ENCODE measurements at places on chromosomes 6 and 20.

- no peak for DNase-seq
Observed at GRCh38 chr20:9566977-9567376, 52.6 kb downstream of the LAMP5 start.

DNA sequence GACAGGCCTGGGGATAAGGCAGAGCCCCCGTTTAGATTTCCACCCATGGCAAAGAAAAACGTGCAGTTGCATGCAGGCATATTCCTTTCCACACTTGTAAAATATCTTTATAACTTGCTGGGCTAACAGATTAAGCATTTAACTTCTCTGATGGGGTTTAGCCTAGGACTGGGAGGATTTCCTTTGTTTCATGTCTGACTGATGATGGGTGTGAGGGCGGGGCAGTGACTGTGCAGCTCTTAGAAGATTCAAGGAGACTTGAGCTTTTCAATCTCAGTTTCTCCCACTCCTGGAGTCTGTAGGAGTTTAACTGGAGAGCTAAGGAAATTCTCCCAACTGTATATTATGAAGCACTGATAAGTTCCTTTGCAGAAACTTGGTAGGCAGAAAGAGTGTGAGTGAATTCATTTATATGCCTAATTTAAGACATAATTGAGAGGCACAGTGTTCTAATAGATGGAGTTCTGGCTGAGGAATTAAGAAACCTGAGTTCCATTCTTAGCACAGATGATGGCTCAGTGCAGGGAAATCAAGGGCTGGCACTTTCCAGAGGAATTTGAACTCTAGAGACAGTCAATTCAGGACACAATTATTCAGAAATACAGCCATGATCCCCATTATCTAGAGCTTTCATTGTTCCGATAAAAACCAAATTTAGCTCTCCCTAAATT lies 214.6 kb upstream of the CNR1 start:
- no peak for DNase-seq

GRCh38 chr20:51457533-51457932 lies 85.0 kb downstream of the NFATC2 start:
- DNase-seq: no peak

DNA sequence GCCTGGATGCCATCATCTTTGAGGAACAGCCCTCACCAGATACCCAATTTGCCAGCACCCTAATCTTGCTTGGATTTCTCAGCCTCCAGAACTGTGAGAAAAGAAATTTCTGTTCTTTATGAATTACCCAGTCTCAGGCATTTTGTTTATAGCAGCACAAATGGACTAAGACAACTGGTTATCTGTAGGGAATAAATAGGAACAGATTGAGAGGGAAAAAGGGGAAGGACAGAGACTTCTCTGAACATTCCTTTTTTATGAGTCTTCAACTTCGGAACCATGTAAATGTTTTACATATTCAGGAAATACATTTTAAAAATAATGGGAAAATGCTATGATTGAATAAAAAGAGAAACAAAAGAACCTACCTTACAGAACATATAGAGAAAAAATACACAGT lies 20.9 kb downstream of the KCTD20 start:
- no peak for DNase-seq

GRCh38 chr20:51211191-51211590 lies 188.3 kb upstream of the KCNG1 start:
- DNase-seq: no peak

GRCh38 chr20:16407251-16408067 lies 165.8 kb downstream of the KIF16B start:
- DNase-seq: no peak

DNA sequence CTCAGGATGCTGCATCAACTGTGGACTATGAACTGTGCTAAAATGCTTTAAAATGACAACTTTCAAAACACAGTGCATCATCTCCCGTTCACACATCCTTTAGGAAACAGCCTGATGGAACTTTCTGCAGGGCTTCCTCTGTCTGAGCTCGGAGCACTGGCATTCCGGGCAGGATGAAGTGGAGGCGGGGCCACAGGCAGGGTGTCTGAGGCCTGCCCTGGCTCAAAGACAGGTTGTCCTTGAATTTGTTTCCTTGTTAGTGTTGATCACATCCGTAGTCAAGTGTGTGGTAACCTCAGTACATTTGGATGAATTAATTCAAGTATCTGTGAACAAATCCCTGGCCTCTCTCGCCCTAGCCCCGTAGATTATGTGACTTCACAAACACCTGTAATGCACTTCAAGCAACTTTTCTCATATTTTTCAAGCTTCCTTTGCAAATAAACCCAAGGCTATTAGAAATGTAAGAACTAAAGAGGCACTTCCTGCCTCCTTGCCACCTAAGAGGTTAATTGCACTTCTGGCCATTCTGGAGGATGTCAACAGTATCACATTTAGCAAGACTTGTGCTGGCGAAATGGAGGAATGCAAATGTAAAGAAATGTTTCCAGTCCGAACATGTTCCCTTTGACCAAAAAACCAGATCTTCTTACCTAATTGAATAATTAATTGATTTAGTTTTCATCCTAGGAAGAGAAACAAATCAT lies 3.1 kb downstream of the CD93 start:
- DNase-seq: no peak

DNA sequence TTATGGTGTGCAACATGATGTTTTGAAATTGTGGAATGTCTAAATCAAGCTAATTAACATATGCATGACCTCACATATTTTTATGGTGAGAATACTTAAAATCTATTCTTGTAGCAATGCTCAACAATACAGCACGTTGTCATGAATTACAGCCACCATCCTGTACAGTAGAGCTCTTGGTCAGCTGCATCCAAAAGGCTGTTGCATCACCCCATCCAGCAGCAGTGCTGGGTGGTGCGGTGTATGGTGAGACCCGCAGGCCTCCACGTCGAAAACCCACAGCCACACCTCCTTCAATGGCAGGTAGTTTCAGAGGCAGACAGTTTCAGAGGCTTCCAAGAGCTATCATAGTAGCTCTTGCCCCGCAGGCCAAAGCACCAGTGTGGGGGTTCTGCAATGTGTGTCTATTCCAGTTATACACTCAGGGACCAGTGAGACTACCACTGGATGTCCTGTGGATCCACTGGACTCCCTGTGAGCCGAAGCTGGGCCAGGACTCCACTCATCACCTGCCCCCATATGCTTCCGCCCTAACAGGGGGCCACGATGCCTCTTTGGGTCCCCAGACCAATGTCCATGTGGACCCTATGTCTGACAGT lies 23.4 kb downstream of the PACSIN1 start:
- no peak for DNase-seq

- DNase-seq: no peak
Observed at GRCh38 chr6:55456016-55456415, 123.0 kb downstream of the HMGCLL1 start.

- DNase-seq: no peak
Observed at GRCh38 chr20:41411391-41411847, 44.8 kb upstream of the EMILIN3 start.

DNA sequence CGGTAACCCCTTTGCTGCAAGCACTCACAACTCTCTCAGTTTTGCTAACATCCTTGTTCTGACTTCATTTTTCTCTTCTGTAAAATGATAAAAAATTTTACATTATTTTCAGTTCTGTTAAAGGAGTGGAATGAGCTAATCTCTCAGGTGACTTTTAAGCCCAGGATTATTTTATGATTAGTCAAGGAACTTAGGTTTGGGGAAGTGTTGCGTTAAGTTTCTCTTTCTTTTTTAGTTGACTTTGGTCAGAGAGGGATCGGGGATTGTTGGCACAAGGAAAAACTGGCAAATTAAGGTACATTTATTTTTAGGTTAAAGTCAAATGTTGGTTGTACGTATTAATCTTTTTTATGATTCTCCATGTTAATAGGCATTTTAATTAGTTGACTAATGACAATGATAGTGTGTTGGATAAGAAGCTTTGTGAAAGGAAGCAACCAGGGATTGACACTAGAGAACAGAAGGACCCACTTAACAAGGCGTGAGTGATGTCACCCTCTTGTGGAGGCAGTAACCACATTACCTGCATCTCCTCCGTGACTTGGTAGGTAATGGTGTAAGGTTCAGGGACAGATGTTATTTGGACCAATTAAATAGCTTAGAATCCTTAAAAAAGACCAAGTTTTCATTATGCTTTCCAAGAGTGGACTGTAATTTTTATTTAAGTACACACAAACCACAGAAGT lies 31.6 kb downstream of the CD83 start:
- no peak for DNase-seq

- DNase-seq: no peak
Observed at GRCh38 chr6:73523434-73524123, 2.7 kb upstream of the EEF1A1 start.

GRCh38 chr20:47774131-47774777 lies 11.0 kb downstream of the SULF2 start:
- DNase-seq: peak; percentile 49

- peak; percentile 10 for DNase-seq
Observed at GRCh38 chr6:3090013-3090412, 21.7 kb downstream of the RIPK1 start.

DNA sequence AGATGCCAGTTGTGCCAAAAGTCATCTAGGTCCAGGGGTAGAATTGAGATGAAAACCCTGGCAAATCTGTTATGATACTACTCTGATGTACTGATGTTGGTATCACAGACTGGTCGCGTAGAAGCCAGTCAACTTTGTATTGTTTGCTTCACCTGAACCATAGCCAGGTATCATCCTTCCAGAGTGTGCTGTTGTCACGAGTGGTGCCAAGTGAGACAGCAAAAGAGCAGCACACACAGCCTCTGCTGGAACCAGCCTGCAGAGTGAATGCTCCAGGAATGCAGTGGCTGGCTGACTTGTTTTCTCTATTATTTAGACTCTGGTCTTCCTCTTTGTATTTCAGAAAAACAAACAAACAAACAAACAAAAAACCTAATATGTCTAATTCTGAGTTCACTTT lies 209.5 kb upstream of the HEY2 start:
- DNase-seq: no peak

DNA sequence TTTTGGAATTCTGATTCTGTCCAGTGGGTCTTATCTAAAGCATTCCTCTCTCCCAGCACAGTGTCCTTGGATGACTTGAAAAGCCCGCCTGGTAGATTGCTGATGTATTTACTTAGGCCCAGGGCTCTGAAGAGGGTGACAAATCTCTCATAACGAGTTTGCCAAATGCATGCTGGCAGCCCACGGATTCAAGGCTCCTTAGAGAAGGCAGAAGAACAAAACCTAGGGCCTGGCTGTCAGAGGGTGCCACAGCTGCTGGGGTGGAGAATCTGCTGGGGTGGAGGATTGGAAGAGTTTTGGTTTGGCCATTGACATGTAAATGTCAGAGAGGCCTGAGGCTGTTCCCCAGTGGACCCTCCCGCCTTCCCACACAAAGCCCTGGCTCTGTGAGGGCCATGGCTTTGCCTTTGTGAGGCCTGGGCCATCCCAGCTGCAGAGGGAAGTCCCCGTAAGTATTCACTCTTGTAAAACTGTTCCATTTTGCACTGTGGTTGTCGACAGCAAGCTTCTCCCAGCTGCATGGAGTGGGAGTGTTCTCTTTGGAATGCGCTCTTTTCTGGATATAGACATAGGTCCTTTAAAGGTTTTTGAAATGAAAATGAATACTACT lies 50.3 kb downstream of the ANKRD6 start:
- DNase-seq: no peak

GRCh38 chr6:67888546-67888885 lies 746.6 kb upstream of the ADGRB3 start:
- DNase-seq: no peak

DNA sequence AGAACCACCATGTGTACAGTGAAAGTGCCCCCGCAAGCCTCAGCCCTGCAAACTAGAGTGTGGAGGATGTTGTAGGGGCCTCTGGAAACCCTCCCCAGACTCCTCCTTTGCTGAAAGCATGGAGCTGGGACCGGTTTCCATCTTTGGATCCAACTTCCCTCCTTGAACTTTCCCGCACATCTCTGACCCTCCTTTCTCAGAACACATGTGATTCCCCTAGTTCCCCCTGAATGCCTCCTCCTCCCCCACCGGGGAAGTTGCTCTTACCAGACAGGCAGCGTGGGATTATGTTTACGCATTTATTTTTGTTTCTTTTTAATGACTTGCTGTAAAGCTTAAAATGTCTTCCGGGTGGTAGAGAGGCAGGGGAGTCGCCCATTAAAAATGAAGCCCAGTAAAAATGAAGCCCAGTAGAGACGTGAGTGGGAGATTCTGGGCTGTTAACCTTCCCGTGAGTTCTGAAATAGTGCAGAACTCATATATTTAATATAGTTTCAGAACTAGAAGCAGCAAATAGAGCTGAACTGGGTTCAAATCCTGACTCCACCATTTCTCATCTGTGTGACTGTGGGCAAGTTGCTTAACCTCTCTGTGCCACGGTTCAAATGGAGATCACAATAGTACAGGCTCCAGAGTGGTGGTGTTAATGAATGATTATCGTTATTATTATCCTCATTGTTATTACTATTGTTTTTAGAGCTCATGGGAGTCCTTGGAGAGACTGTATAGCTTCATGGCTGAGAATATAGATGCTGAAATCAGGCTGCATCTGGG lies 8.0 kb upstream of the PTPN1 start:
- no peak for DNase-seq

- DNase-seq: no peak
Observed at GRCh38 chr6:22952097-22952496, 382.7 kb downstream of the HDGFL1 start.

GRCh38 chr6:88171312-88171711 lies 5.2 kb upstream of the CNR1 start:
- no peak for DNase-seq

DNA sequence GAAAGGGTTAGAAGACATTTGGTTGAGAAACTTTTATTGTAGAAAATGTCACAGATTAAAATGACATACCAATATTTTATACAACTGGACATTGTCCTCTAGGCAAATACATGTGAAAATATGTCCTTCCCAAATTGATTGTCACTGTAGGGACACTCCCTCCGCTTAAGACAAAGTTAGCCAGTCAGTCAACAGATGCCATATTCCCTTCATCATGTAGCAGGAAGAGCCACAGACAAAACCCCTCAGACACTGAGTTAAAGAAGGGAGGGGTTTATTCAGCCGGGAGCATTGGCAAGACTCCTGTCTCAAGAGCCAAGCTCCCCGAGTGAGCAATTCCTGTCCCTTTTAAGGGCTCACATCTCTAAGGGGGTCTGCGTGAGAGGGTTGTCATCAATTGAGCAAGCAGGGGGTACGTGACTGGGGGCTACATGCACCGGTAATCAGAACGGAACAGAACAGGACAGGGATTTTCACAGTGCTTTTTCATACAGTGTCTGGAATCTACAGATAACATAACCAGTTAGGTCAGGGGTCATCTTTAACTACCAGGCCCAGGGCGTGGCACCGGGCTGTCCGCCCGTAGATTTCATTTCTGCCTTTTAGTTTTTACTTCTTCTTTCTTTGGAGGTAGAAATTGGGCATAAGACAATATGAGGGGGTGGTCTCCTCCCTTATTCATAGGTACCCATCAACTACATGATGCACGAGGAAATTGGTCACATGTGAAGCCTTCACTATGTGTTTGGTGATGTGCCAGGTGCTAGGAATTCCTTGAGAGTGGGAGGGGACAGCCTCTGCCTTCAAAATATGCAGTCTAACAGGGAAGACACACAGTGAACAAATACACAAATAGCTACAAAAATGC lies 155.7 kb upstream of the CDYL start:
- no peak for DNase-seq

DNA sequence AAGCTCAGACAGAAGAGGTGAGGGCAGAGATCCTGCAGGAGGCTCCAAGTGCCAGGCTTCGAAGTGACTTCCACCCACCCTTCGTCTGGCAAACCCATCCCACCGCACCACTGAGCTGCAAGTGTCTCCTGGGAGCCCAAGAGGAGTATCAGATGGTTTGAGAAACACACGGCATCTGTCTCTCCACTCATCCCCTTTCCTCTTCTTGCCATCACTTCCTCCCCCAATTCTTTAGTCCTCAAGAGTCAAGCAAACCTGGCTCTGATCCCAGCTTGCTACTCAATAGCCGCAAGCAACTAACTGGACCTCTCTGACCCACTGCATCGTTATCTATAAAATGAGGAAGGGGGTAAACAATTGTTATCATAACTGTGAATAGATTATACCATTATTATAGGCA lies 142.1 kb downstream of the BMP7 start:
- no peak for DNase-seq
